ENCODE measurements at places on chromosomes 7 and 10.

DNA sequence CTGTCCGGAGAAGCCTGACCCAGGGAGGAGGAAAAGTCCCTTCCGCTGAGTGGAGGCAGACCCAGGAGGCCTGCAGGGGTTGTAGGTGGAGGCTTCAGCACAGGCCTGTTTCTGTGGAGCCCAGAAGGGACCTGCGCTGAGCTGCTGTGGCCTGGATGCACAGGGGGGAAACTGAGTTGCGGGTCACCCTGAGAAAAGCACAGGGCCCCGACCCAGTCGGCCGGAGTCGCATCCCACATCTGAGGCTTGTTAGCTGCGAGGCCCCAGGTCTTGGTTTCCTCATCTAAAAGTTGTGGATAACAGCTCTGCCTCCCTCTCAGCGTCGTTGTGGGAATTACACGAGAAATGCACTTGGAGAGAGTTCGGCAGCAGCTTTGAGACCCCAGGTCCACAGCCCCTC, 76.4 kb downstream of the GOLGA7B start:
- no peak for DNase-seq

DNA sequence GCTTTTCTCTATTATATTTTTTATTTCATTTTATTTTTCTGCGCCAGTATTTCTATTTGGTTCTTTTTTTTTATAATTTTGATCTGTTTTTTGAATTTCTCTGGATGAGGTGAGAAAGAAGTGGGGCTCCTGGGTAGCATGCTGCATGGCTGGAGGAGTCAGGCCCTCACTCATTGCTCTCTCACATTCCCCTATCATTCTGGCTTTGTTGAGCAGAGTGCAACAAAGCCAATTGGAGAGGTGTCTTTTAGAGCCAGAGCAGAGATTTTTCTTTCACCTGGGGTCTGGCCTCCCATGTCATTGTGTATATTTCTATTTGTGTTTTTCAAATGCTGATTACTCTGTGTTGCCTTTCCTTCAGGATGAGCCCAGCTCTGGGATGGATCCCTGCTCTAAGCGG, 330.0 kb upstream of the CDC14C start:
- no peak for DNase-seq

DNA sequence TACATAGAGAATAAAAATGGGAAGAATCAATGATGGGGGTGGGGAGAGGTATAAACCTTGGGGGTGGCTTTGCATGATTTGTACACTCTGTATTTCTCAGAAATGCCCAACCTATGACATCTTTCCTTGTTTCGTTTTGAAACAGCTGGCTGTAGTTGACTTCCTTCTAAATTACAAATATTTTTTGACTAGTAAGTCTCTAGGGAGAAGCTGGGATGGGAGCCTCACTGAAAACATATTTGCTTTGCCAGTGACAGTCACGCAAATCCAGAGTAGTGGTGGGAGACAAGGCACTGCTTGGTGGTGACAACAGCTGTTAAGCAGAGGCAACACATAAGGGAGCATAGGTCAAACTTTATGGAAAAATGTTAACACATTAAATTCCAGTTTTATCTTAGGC, 440.5 kb downstream of the SEMA3D start:
- DNase-seq, result no peak

- DNase-seq, result no peak
Measured at GRCh38 chr10:71744897-71745663, 25.5 kb upstream of the C10orf105 start.

DNA sequence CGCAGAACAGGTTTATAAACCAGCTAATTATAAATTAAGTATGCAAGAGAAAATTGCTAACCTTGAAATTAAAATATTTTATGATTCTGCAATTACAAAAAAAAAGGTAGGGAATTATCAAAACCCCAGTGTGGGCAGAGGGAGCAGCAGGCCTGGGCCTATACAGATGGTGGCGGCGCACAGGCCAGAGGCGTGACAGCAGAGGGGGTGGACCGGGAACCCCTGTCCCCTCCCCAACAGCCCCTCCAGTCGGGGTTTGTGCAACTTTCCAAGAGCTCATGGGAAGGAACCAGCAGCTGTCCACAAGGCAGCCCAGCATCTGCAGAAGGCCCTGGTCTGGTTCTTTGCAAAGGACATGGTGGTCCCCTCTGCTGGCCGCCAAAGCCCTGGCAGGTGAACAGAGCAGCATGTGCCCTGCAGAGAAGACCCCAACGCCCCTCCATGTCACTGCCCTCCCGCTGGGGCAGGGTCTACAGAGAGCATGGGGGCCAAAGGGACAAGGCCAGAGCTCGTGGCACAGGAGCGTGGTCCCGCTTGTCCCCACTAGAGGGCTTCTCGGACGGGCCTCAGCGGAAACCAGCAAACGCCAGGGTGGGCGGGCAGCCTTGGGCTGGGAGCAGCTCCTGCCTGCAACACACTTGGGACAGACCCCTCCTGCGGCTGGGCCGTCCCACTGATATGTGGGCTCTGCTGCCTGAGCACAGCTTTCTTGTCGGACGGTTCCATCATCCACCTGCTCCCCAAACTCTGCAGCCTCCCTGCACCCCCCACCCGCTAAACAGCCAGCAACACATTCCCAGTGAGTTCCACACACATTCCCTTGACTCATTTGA, 75.1 kb downstream of the EBF3 start:
- DNase-seq, result no peak

- DNase-seq, result no peak
Measured at GRCh38 chr7:130372402-130373165, 7.7 kb upstream of the CPA1 start.

DNA sequence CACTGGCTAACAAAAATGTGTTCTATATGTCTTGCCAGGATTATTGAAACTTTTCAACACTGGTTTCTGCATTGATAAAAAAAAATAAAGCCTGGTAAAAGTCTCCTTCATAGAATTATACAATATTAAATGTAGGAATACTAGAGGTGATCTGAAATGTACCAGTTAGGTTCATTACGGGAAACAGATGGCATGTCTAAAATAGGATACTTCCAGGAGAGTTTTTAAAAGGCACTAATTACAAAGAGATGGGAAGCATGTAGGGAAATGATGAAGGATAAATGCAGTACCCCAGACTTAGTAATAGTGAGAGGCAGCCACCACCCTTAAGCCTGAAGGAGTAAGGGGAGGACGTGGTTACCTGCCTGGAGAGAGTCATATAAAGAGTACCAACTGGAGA, 107.0 kb upstream of the NPSR1 start:
- DNase-seq, result no peak

DNA sequence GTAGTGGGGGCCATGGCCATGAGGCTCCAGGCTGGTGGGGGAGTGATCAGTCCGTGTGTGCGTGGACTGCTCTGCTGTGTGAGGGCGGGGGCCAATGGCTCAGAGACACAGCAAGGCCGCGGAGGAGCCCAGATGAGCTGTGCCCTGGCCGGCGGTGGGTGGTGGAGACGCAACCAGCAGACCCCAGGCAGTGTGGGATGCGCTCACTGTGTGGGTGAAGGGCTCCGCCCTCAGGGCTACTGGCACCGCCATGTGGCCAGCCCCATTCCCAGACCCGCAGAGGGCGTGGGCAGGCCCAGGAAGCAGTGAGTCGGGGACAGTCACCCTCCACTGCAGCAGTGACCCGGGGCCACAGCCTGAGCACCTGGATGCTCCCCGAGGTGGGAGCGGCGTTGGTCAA, 9.1 kb downstream of the NKX6-2 start:
- no peak for DNase-seq

- DNase-seq, result no peak
Measured at GRCh38 chr10:67004690-67005089, 78.9 kb downstream of the LRRTM3 start.

DNA sequence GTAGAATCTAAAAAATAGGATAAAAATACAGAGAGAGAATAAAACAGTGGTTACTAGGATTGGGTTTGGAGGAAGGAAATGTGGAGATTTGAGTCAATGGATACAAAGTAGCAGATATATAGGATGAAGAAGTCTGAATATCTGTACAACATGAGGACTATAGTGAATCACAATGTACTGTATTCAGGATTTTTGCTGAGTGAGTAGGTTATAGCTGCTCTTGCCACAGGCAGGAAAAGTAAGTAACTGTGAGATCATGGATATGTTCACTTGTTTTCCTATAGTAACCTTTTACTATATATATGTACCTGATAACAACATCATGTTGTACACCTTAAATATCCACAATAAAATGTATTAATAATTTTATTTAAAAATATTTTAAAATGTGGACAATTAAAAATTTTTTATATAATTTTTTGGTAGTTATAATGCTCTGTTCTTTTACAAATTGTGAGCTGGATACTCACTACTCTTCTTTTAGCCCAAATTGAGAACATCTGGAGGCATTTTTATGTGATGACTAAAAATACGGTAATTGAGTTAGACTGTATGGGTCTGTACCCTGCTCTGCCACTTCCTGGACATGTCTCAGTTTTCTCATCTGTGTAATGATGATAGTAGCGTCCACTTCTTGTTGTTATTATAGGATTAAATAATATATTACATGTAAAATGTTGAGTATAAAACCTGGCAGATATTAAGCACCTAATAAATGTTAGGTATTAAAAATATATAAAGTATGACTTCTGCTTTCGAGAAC, 439.1 kb downstream of the AUTS2 start:
- no peak for DNase-seq

DNA sequence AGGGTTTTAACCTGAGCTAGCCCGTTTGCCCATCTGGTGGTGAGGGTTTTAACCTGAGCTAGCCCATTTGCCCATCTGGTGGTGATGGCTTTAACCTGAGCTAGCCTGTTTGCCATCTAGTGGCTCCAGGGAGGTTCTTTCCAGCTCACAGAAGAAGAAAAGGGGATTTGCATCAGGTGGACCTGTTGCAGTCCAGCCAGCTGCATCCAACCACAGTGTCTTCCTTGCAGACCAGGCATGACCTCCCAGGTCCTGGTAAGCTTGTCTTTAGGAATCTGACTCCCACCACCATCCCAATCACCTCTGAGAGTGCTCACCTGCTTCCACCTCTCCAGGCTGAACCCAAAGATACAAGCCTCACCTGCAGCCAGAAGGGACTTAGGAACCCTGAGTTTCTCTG, 62.4 kb upstream of the EMX2 start:
- no peak for DNase-seq

Data from NCI-H146 (cell line).